ENCODE measurements at places on chromosomes 2 and 18.
A peak's percentile ranks its signal among the peaks of the same experiment; 100 is the strongest.

DNA sequence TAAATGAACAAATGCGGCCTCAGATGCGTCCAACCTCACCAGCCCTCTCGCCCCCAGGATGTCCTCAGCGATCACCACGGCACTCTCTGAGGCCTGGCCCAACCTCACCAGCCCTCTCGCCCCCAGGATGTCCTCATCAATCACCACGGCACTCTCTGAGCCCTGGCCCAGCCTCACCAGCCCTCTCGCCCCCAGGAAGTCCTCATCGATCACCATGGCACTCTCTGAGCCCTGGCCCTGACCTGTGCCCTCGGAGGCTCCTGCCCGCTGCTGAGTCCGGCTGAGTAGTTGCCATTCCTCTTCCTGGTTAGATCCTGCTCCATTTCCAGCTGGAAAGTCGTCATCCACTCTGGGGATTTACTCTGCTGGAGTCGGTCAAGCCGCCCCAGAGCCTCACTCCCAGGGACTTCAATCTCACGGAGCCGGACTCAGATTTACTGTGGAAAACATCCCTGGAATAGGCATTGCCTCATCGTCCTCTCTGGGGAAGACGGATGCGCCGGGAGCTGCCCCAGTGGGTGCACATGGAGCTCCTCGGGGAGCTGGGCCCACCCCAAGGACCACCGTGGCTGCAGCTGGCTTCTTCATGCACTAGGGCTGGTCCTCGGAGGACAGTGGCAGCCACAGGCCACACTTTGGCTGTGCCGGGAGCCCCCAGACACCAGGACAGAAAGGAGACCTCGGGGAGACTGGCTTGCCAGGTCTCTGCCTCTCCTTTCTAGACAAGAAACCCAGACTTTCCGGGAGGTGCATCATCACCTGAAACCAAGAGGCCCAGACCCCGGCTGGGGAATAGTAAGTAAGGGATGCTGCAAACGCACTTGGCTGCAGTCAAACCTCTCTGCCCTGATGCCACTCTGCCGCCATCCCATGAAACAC, 230.6 kb downstream of the EIPR1 start:
- DNase-seq = no peak

DNA sequence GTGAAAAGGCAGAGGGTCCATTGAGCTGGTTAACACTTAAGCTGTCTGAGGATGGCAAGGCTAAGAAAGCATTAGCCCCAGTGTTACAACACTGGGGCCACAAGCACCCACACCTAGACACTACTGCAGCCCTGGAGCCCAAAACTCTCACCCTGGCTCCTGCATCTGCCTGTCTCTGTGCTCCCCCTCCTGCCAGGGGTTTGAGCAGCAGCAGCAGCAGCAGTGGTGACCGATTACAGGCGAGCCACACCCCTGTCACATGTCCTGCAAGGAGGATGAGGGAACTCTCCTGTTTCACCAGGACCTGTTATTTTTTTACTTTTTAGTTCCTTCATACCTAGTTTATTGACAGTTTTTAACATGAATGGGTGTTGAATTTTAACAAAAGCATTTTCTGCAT, 326.7 kb upstream of the MAP2 start:
- no peak for DNase-seq

- no peak for DNase-seq
Measured at GRCh38 chr2:213980883-213981282, 430.0 kb upstream of the VWC2L start.

DNA sequence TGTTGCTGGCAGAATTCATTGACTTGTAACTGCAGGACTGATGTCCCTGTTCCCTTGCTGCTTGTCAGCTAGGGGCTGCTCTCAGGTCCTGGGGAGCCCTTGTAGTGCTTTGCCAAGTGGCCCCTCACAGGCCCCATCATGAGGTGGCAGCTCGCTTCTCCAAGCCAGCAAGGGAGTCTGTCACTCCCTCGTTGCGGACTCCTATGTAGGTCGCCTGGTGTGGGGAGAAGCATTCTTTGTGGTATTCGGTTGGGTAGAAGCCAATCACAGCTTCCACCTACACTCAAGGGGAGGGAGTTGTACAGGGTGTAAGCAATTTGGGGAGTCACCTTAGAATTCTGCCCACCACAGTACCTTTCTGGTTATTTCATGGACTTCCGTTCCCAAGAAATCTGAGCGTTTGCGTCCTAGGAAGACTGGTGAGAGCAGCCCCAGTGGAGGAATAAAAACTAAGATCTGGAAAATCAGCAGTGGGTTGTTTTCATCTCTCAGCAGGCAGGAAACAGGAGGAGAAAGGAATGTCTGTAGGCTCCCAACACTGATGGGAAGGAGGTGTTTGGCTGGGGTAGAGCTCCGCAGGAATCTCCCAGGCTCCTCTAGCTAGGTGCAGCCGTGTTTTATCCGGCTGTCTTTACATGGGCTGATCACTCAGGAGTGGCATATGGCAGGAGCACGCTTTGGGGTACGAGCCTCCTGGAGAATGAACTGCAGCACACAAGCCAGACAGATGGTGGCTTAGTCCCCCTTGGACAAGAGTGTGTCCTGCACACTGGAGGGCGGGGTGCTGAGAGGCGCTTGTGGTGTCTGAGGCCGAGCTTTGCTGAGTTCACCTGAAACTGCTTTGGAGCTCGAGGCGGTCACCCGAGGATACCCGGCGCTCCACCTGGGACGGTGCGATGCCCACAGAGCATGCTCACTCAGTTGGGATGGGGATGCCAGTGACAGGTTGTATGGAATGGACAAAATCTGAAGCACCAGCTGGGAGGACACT, 58.3 kb downstream of the LDLRAD4 start:
- DNase-seq = peak; percentile 7

DNA sequence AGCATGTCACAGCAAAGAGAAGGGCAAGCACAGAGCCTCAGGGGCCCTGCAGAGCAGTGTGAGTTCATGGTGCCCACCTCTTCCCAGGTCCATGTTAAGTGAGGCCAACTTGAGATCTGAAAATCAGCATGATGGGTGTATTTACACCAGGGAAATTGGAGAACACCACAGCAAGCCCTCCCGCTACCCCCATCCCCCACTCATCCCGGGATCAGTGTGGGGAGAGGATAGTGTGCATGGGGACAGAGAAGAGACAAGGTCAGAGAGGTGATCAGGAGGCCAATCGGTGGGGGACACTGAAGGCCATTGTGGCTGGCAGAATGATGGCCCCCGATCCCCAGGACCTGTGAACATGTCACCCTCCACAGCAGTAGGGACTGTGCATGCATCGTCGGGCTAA, 54.7 kb downstream of the PTGR3 start:
- no peak for DNase-seq

GRCh38 chr2:11385216-11385615, 40.8 kb upstream of the ROCK2 start:
- DNase-seq = no peak

- DNase-seq = no peak
Measured at GRCh38 chr2:119319593-119319992, 47.0 kb downstream of the C2orf76 start.

- no peak for DNase-seq
Measured at GRCh38 chr2:100224988-100225710, 82.8 kb upstream of the AFF3 start.

DNA sequence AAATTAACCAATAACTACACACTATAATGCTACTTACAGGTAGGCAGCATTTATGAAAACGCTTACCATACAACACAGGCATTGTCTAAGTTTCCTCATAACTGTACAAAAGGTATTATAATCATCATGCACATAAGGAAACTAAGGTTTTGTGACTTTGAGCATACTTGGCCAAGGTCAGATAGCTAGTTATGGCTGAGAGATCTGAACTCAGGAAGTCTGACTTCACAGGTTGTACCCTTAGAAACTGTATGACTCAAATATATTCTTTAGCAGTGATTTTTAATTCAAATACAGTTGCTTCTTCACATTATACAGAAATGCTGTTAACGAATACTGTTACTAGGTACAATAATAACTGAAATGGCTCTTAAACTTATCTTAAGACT, 89.3 kb downstream of the TRIP12 start:
- DNase-seq = no peak

GRCh38 chr2:15259356-15259756, 301.8 kb downstream of the NBAS start:
- no peak for DNase-seq

GRCh38 chr2:150471813-150472510, 15.5 kb downstream of the RND3 start:
- no peak for DNase-seq

GRCh38 chr2:41622301-41622700, 425.5 kb upstream of the PKDCC start:
- no peak for DNase-seq

GRCh38 chr2:190882856-190883582, 2.4 kb downstream of the GLS start:
- DNase-seq = no peak

- DNase-seq = no peak
Measured at GRCh38 chr2:29097569-29097968, 17.6 kb upstream of the CLIP4 start.

DNA sequence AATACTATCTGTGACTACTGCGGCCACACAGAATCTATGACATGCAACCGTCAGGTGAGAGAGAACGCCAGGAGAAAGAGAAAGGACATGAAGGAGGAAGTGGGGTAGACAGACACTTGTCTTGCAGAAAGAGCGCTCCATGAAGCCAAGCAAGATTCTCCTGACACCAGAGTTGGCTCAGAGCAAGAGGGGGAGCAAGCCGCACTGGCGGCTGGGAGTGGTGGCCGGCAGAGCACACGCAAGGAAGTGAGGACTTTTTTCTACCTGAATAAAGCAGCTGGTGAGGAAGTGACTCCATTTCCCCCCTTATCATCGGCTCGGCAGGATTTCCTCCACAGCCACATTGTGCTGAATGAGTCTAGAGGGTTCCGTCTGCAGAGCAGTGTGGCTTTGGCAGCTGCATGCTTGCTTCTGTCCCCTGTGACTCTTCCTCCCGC, 181.6 kb downstream of the BCL2 start:
- no peak for DNase-seq

- no peak for DNase-seq
Measured at GRCh38 chr2:39913648-39914461, 134.8 kb upstream of the THUMPD2 start.

DNA sequence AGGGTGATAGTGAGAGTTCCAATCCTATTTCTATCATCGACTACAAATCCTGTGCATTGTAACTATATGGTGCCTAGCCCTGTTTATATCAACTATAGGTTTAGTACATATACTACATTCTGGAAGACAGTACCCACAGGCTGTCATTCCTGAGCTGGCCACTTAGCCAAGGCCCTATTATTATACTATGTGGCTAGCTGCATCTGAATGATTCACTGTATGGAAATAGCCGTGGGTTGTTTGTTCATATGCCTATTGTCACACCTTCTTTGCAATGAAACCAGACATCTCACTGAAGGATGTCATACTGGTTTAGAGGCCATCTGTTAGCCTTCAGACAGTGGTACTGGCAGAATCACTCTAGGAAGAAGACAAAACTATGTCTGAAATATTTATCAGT, 62.3 kb upstream of the FSIP2 start:
- no peak for DNase-seq

DNA sequence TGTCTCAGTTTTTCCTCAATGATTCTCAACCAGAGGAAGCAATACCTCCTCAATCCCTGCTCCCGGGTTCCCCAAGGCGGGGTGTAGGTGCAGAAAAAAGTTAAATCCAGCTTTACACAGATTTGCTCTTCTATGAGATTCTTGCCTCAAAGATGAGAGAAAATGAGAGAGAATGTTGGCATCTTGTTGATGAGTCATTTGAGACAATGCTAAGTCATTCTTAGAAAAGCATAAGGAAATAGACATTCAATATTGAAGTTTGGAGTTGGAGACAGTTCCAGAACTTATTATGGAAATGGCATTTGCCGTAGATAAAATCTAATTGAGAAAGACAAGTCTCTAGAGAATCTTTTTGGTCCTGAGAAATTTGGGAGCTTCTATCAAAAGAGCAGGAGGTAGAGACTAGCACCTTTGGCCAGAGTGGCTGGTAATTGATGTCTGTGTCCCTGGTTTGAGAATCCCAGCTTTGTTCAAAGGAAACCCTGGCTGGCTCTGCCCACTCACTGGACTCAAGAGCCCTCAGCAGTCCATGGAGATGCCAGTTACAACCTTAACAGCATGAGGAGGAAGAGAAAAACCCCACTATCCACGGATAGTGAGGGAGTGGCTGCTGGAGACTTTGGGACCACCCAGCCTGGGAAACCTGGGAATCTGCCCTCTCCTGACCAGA, 181.2 kb downstream of the FAM124B start:
- no peak for DNase-seq

DNA sequence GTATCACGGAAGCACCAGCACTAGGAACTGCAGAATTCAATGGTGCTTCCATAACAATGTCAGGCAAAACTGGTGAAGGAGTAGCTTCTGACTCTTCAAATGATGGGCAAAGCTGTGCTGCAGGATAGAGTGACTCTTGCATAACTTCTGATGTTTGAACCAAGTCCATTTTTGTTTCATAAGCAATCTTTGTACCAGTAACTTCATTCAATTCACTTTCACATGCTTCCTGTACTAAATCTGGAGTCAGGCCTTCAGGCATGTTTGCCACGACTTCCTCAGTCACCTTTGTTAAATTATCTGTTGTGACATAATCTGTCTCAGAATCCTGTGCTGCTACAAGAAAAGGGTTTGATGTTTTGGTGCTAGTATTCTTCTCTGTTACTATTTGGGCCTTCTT, 24.0 kb downstream of the RTN4 start:
- DNase-seq = no peak

- DNase-seq = no peak
Measured at GRCh38 chr2:105373895-105374401, 24.9 kb downstream of the FHL2 start.

DNA sequence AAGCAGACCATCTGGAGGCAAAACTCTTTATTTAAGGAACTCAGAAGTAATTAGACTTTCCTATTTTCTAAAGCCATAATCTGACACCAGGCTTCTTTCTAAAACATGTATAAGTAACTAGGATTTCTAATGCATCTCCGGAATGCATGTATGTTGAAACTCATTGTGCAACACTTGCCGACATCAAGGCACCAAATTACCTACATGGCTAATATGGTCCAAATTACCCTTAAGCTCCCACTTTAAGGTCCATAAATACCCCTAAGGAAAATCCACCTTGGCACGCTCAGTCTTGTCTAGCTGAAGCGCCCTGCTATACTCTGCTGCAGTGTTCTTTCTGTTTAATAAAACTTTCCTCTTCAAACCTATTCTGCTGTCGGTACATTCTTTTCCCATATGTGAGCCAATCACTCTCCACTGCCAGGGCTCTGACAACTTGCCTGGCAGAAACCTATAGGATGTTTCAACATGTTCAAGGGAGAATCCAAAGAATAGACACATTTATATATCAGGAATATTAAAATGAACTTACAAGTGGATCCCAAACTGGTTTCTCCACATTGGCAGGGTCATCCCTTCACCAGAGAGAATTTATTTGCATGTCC, 171.9 kb downstream of the GALNT1 start:
- DNase-seq = no peak

GRCh38 chr2:240643093-240643810, 18.0 kb downstream of the GPR35 start:
- no peak for DNase-seq

- no peak for DNase-seq
Measured at GRCh38 chr2:105249891-105250290, 8.3 kb downstream of the GPR45 start.

DNA sequence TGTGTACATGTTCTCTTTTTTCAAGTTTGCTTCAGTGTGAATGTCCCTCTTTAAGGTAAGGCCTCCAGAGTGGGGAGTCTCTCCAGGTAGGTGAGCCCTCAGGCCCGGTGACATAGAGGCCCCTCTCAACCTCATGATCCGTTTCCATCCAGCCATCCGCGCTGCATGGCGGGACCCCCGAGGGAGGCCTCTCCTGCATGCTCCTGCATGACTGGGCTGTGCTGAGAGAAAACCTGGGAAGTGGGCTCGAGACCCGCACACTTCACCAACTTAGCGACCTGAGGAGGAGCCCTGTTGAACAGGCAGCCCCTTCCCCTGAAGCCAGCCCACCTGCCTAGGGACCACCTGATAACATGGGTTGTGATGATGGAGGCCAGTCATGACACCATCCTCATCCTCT, 131.3 kb upstream of the EPAS1 start:
- no peak for DNase-seq
